Colonic mucosa (tissue), 4 donors: ENCODE measurements at places on chromosomes 1 and 21.

DNA sequence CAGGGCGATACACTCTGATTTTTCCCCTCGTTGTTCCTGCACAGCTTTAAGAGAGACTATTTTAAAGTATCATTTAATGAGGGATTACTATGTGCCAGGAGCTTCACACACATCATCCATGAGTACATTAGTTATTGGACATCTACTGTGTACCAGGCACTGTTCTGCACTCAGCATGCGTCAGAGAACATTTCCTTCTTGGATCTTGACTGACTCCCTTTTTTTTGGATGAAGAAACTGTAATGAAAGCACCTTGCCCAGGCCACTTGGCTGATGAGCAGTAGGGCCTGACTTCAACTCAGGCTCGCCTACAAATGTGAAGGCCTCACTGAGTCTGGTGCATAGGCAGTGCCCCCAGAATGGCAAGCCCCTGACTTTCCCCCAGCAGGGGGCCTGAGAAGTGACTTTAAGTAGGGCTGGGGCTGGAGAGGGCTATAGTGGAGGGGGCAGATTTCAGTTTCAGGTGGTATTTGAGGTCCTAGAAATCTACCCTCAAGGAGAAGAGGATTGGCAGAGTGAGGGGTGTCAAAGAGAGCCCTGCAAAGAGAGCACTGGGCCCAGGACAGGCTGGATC lies 50.0 kb downstream of the PTPRU start:
- no peak for DNase-seq

DNA sequence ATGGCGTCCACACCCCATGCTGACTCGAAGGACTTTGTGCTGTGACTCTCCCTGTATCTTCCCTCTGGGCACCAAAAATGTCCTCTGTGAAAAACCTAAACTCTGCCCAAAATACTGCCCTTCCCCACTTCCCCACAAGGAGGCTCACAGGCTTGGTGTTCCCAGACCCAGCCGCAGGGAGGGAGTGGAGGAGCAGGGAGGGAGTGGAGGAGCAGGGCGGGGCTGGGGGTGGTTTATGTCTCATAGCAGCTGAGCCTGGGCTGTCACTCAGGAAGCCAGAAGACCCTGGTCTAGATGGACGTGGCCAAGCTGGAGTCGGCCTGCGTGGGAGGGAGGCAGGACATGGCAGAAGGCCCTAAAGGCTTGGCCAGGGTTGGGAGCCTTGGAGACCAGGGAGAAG lies 461.7 kb downstream of the PTPRU start:
- peak; percentile 23 for DNase-seq

GRCh38 chr1:180157576-180158057 lies 2.9 kb downstream of the QSOX1 start:
- DNase-seq = peak; percentile 69

DNA sequence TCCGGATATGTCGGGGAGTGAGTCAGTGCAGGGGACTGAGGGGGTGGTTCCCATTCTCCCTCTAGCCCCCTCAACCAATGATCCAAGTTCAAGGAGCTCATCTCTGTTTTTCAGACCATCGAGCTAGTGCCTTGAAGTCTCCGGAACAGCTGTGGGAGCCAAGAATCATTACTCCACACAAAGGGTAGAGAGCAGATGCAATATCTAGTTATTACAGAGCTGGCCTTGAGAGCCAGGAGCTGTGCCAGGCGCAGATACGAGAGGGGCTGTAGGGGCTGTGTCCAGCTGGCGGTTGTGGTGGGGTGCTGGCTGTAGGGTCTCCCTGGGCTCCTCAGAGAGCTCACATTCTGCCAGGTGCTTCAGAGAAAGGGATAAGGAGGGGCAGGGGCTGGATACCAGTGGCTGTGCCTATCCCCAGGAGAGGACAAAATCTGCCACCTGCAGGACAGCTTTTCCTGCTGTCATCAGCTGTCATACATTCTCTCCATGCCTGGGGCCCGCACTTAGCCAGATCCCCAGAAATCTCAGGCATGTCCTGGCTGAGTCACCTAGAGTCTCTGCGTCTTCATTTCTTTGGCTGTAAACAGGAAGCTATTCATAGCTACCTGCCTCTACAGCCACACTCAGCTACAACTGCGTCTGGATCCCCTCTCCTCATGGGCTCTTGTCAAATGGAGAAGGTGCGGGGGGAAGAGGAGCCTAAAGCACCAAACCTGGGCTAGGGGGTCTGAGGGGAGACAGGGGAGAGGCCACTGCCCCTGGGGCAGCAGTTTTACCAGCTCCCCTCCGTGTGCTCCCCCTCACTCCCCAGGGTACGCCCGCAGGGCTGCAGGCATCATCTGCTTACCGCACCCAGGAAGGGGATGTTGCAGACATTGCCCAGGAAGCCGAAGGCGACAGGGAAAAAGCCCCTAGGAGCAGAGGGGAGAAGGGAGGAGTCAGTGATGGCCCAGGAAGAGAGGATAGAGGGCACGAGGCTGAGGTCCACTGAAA lies 2.4 kb upstream of the KISS1 start:
- no peak for DNase-seq

DNA sequence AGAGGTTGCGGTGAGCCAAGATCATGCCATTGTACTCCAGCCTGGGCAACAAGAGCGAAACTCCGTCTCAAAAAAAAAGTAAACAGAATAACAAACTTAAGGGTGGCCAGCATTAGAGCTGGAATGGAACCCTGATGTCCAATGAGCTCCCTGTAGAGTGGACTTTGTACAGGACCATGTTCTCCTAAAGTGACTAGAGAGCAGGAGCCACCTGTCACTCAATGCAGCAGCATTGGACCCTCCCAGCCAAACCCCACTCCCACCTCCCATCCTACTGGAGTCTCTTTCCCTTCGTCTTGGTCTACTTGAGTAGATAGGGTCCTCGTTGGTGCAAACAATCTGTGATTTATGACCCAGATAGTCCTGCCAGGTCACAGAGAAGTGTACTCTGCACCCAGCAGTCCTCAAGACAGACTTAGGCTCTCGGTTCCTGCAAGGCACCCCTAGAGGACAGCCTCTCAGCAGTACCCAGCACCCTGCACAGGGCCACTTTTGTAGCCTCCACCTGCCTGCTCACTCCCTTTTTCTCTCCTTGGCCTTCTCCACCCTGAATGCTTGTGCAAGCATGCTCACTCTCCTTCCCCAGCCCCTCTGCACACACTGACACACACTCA lies 69.2 kb upstream of the ZNF281 start:
- DNase-seq = no peak
